ENCODE measurements at places on chromosomes 3 and 15.

- no peak for DNase-seq
These were observed 59.7 kb downstream of the GHSR start for GRCh38 chr3:172388412-172389078.

- DNase-seq: peak; percentile 36
These were observed 130.6 kb upstream of the MEF2A start for GRCh38 chr15:99435113-99435695.

DNA sequence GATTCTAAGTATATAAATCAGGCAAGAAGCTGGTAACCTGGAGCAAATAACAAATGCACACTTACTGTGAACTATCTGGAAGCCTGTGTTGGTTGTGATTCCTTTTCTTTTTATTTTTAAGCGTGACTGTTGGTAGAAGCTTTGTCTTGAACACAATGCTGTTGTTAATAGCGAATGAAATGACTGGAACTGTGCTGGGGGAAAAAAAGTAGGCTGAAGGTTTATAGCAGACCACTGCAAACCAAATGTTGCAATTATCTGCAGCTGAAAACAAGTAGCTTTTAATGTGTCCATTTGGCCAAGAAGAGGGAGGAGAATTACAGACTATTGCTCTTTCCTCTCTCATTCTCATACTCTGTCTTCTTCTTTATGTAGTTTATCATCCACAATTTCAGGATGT is 184.5 kb upstream of the DNAJC19 start:
- DNase-seq: no peak

- no peak for DNase-seq
These were observed 112.4 kb upstream of the DCBLD2 start for GRCh38 chr3:99013777-99014315.

DNA sequence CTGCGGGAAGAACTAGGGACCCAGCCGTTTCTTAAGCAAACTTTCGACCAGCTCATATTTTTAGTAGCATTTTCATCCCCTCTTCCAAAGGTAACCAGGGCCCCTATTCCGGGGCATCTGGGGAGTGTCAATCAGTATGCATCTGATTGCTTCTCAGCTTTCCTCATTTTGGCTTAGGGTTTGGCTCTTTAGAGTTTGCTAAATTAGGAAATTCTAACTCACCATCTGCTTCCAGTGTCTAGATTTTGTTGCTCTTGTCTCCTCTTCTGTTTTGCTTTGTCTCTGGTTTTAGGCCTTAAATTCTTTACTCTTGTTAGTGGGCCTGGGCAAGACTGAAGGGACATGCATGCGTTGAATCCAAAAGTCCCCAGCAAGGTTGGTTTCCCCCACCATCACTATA is 9.6 kb upstream of the ABTB1 start:
- no peak for DNase-seq

DNA sequence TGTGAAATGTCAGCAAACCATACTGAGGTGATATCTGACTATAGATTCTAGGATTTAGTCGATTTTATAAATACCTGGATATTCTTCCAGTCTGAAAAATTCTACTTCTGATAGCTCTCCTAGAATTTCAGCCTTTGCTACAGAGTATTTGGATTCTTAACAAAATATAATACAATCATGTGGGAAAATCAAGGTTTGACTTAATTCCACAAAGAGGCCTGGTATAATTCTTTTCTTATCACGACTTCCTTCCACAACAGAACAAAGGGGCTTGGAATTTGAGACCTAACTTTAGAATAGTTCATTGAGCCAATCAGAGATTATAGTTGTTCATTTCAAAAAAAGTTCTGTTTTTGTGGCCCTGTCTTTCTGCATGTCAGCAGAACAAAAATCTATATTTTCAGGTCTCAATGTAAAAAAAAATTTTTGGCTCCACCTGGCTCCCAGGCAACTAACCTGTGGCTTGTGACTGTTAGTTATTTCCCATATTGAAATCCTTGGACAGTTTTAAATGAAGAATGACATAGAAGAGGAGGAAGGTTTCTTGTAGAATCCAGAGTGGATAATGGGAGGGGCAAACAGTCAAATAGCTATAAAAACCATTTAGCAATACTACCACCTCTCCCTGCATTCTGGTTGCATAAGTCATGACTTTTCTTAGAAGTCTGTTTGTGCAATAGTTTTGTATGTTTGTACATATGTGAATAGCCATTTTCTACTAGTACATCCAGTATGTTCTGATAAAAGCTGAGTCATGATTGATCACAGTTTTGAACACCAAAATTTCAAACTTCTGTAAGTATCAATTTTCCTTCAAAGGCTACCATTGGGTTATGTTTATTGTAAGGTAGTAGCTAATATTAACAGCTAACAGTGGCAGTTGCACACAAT is 4.0 kb downstream of the TM4SF1 start:
- DNase-seq: peak; percentile 61

- DNase-seq: no peak
These were observed 258.1 kb downstream of the ERC2 start for GRCh38 chr3:56209982-56210751.

GRCh38 chr3:167742338-167742737 is 6.8 kb downstream of the SERPINI1 start:
- no peak for DNase-seq

DNA sequence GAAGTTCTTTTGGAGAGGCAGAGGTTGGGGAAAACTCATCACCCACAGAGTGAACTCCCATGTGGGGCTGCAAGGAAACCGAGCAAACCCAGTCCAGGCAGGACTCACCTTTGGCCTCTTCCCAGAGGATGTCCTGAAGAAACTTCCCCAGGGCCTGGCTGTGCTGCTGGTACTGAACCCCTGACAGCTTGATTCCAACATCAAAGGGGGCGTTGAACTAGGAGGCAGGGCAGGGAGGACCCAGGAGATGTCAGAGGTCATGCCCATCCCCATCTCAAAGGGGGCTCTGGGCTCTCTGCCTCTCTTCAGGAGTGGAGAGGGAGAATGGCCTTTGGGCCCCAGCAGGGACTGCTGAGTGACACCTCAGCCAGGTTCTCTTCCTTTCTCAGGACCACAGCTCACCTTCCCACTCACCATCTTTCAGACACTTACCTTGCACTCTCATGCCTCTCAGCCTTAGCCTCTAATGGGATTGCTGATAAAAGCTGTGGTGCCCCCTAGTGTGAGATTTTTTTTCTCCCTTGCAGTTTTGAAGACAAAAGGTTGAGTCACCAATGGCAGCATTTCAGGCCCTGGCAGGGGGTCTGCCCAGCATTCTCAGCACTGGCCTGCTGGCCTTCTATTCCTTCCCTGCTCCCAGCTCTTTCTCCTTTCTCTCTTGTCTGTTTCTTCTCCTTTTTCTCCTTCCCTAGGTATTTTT is 6.0 kb downstream of the GHRL start:
- DNase-seq: no peak

GRCh38 chr3:50737193-50737905 is 62.6 kb downstream of the DOCK3 start:
- no peak for DNase-seq

- DNase-seq: no peak
These were observed 1021.0 kb upstream of the SEMA6D start for GRCh38 chr15:46696281-46696680.

GRCh38 chr3:153343988-153344782 is 182.2 kb downstream of the RAP2B start:
- no peak for DNase-seq

DNA sequence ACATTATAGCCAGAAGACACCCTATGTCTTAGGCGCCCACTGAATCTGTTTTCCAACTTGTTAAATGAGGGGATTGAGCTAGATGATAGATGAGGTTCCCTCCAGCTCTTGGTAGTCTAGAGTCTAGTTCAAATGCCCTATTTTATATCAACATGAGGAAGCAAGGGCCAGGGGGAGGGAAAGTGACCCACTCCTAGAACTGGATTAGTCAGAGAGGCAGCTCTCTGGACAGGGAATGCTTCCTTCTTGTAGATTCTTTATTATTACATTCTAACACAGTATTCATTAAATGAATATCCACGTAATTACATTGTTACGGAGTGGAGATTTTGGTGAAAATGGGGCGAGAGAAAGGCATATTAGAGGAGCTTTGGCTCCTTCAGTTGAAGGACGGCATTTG is 89.5 kb downstream of the RAD18 start:
- no peak for DNase-seq

DNA sequence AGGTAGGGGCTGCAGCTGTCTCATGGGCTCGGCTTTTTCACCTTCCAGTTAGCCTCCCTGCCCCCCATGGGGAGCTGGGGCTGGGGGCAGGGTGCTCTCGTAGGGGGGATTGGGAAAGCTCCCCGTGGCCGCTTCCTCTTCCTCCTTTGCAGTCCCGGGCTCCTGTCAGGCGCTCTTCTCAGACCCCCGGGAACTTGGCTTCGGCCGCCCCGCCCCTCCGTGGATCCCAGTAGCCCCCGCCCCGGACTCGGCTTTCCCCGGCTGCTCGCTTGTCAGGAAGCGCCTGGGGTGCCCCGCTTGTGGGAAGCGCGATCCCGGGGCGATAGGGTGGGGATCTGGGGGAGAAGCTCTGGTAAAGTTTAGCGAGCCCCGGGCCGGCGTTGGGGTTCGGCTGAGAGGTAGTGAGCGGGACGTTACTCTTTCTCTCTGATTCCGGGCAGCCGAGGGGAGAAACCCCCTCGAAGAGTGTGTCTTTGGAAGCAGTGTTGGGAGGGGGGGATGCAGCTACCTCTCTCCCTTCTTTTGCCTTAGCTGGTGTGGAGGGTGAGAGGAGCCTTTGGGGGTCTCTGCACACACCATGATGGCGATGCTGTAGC is 611 bp downstream of the PIAS1 start:
- DNase-seq: peak; percentile 85

- DNase-seq: no peak
These were observed 290.7 kb upstream of the MDFIC2 start for GRCh38 chr3:70603103-70603502.

DNA sequence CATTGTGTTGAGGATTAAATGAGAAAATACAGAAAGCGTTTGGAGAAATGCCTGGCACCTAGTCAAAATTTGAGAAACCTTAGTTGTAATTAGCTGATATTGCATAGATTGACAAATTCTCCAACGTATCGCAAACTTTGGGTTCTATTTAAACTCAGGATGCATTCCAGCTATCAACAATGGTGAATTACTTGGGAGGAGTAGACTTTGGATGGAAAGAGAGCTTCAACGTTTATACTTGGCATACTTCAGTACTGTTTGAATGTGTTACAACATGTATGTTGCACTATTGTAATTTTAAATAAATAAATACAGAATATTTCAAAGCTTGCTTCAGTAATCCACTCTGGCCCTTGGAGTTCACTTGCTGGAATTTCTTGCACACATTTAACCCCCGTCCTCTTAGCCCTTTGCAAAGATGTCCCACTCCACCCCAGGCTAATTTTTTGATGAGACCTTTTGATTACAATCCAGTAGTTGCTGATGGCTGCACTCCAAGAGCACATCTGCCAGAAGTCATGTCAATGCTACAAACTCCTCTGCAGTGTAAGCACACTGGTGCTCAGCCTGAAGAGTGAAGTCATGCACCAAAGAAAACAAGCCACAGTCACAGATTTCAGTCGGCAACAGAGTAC is 4.7 kb upstream of the DIS3L start:
- DNase-seq: no peak

- no peak for DNase-seq
These were observed 6.1 kb downstream of the ZKSCAN7 start for GRCh38 chr3:44561076-44561475.

DNA sequence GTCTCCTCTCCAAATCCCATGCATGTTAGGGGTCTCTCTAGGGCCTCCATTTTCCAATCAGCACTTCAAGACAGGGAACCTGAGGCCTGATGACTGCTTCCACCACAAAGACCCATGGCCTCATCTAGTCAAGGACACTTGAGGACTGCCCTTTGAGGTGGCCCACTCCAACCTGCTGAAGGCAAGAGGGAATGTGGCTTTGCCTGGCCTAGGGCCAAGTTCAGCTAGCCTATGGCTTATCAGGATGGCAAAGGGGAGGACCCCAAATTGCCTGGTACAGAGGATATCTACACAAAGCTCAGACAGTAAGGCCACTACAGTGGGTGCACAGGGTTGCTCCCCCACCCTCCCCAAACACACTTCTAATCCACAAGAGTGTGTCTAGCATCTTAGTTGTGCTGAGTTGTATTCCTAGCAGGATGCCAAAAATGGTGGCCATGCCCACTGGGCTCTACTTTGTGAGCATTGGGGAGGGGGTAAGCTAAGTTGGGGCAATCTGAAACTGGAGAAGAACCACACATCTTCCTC is 10.0 kb upstream of the GRAMD2A start:
- DNase-seq: no peak

DNA sequence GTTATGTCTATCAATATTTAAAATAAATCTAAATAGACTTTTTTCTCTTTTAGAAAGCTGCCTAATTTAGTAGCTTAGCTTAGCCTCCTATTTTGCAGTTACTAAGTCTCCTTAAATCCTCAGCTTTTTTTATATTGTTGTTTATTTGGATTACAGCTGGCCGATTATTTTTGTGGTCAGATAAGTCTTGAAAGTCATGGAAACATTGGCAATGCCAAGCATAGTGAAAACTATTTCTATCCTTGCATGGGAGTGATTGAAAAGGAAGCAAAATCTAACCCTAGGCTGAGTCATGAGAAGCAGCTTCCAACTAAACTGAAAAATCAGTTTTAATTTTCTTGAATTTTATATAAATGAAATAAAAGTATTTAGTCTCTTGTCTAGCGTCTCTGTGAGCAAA is 1063.0 kb upstream of the GBE1 start:
- no peak for DNase-seq

GRCh38 chr3:12046406-12046805 is 42.2 kb downstream of the SYN2 start:
- peak; percentile 9 for DNase-seq

DNA sequence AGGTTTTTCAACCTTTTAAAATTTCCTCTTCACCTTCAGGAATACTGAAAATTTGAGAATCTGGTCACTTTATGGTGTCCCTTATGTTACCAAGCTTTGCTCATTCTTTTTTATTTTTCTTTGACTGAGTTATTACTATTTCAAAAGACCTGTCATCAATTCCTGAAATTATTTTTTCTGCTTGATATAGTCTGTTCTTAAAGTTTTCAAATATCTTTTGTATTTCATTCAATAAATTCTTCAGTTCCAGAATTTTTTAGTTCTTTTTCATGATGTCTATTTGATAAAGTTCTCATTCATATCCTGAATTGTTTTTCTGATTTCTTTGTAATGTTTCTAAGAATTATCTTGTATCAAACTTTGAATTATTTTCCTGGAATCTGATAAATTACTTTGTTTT is 63.9 kb downstream of the UQCC5 start:
- DNase-seq: no peak

- no peak for DNase-seq
These were observed 127.1 kb upstream of the ANKRD28 start for GRCh38 chr3:15924914-15925313.

DNA sequence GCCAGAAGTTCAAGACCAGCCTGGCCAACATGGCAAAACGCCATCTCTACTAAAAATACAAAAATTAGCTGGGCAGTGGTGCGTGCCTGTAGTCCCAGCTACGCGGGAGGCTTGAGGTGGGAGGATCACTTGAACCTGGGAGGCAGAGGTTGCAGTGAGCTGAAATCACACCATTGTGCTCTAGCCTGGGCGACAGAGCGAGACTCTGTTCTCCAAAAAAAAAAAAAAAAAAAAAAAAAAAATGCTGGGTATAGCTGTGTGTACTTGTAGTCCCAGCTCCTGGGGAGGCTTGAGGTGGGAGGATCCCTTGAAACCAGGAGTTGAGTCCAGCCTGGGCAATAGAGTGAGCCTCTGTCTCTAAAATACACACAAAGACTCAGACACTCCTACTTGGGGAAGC is 32.0 kb downstream of the PPP1R2 start:
- DNase-seq: peak; percentile 0

- DNase-seq: no peak
These were observed 53.7 kb downstream of the CGGBP1 start for GRCh38 chr3:88005066-88005465.

GRCh38 chr3:50665081-50665840 is 9.5 kb upstream of the DOCK3 start:
- DNase-seq: no peak

Data from hepatocyte (in vitro differentiated cells).